HEK293T (cell line): ENCODE measurements at places on chromosomes 1 and 21.

DNA sequence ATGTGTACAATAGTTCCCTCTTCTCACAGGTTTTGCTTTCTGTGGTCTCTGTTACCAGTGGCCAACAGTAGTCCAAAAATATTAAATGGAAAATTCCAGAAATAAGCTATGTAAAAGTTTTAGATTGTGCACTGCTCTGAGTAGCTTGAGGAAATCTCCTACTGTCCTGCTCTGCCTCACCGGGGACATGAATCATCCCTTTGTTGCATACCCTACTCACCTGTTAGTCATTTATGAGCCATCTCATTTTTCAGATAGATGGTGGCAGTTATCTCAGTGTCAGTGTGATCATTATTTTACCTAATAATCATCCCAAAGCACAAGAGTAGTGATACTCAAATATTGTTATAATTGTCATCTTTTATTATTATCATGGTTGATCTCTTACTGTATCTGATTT, 688.1 kb downstream of the PLA2G4A start:
- DNase-seq: no peak

DNA sequence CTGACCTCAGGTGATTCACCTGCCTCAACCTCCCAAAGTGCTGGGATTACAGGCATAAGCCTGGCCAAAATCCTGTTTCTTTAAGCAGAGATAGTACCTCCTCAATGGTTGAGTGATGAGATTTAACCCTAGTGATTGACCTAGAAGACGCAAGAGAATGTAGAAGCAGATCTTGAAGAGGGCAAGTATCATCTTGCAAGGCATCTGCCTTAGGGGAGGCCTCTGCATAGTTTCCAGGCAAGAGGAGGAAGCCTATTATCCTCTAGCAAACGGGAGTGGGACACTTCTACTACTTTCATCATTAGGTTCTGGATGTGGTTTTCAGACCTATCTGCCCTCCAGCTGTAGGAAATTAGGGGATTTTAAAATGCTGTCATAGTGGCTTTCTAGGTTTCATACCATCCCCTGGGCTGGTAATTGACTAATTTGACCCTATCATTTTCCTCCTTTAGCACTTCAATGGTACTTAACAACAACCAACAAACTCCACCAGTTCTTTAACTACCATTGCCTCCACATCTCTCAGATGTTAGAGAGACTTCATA, 10.0 kb upstream of the TRIM62 start:
- DNase-seq: no peak

DNA sequence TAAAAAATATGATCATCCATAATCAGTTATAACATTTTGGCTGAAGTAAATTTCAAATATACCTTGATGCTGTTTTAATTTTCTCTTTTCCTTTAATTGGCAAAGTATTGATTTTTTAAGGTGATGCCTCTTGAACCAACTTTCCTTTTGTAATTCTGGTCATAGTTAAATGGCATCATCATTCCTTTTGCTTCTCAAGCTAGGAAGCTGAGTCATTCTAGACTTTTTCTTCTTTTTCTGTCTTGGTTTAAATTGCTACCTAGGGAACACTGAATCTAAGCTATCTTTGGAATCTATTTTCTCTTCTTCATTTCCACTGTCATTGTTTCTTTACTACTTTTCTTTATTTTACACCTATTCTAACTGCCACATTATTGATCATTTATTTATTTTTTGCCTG, 162.7 kb downstream of the HMCN1 start:
- no peak for DNase-seq

- peak; percentile 55 for DNase-seq
These were observed 3.0 kb upstream of the RGS2 start for GRCh38 chr1:192805832-192806323.

DNA sequence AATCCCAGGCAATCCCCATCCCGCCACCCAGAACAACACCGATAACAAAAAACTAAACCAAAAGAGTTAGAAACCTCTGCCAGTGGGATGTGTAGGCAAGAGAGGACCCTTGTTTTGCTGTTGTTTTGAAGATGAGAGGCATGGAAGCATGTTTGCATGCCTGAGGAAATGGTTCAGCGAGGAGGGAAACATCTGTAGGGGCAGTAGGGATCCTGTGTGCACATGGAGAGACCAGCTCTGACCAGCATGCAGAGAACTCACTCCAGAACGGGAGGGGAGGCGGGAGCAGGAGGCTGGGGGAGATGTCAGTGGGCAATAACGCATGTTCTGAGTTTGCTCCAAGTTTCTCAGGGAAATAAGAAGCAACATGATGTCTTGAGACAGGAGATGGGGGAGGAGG, 5.3 kb downstream of the CLDN14 start:
- no peak for DNase-seq

- DNase-seq: no peak
These were observed 90.8 kb upstream of the ACTL8 start for GRCh38 chr1:17664322-17664721.

- no peak for DNase-seq
These were observed 508.6 kb downstream of the PTPRU start for GRCh38 chr1:29744684-29745490.

- DNase-seq: no peak
These were observed 189.1 kb upstream of the RNPC3 start for GRCh38 chr1:103336408-103336807.

DNA sequence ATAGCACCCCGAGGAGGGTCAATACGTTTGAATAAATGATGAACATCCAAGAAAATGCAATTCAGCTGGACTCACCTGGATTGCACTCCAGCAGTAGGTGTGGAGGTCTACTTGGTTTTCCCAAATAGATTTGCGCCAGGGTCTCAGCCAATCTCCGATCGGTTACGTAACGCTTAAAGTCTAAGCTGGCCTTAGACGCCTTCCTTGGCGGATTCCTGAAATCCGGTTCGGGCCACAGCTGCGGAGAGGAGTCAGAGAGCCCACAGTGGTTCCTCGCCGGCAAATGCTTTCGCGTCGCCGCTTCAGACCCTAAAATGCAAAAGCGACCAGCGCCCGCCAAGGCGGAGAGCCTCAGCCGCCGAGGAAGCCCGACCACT, 322 bp downstream of the TFB2M start:
- DNase-seq: peak; percentile 13

GRCh38 chr1:204975568-204976235, 67.3 kb upstream of the CNTN2 start:
- peak; percentile 86 for DNase-seq

GRCh38 chr1:194223596-194223995, 1037.2 kb upstream of the B3GALT2 start:
- no peak for DNase-seq

DNA sequence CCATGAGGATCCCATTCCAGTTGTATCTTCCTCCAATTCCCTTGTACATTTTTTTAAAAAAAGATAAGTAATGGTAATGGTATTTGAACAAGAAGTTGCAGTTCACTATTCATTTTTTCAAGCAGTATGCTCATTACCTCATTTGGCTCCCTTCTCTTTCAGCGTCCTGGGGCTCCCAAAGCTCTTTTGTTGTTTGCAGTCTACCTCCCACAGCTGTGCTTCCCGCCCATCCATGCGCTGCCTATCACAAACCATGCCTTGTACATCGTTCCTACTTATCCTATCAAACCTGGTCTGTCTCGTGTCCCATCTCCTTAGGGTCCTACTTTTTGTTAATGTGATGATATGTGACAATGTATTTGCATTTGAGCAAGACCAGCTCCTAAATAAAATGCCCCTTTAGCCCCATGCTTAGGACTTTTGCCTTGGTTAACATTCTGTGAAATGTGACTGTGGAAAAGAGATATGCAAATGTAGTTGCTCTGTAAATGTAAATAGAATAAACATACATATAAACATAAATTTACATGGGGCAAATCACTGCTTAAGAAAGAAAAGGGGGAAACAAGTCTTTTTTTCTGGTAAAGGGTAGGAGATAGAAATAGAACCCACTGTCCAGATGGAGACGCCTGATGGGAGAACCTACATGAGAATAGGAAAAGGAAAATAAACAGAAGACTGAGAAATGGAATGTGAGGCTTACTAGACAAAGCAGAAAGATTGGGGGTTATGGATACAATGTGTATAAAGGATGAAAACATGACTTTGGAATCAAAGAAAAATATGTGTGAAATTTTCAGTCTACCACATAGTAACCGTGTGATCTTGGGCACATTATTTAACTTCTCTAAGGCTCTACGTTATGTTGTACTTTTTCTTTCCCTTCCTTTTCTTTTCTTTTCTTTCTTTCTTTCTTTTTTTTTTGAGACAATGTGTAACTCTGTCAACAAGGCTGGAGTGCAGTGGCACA, 59.8 kb upstream of the PLXNA2 start:
- DNase-seq: no peak

GRCh38 chr1:111484391-111485026, 10.7 kb downstream of the C1orf162 start:
- DNase-seq: no peak

- no peak for DNase-seq
These were observed 75.9 kb downstream of the VWA5B1 start for GRCh38 chr1:20366463-20367115.

GRCh38 chr21:43702785-43703034, 16.2 kb upstream of the PDXK start:
- no peak for DNase-seq

DNA sequence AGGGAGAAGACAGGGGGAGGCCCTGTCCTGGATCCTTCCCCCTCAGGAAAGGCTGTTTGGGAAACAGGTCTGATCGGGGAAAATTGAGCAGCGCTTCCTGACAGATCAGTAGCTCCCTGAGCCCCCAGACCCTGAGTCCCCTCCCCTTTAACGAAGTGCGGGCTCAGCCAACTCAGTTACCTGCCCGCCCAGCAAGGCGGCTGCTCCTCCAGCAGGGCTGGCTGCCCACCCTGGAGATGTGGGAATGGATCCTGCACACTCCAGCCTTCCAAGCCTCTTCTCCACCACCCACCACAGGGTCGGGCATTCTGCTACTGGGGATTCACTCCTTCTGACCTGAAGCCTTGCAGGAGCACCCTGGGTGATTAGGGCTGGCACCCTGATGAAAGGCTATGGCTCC, 27.6 kb upstream of the LAPTM5 start:
- DNase-seq: no peak

- no peak for DNase-seq
These were observed 39.1 kb downstream of the LRRC3 start for GRCh38 chr21:44494418-44494817.

GRCh38 chr1:179867493-179868330, 9.9 kb downstream of the TOR1AIP2 start:
- peak; percentile 61 for DNase-seq

GRCh38 chr1:36387141-36387949, 1.6 kb upstream of the STK40 start:
- DNase-seq: no peak

DNA sequence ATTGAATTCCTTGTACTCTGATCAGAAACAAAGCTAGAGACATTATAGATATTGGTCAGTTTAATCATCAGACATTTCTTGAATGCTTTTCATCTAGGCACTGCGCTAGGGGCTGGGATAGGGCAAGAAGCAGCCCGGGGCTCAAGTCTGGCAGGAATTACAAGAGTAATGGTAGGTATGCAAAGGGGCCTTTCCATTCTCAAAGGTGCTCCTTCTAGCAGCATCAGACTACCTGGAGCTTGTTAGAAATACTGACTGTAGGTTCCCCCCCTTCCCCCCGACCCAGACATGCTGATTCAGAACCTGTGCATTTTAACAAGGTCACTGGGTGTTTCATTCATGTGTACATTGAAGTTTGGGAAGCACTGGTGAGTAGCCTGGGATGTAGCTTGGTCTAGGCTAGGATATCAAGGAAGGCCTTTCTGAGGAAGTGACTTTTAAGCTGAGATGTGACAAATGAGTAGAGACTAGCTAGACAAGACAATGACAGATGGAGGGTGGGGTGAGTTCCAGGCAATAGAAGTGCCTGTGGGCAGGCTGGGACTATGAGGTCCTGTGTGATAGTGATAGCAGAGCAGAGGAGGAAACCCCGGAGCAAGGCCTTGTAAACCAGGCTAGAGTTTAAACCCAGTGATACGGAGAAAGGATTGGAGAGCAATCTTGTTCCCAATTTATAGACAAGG, 26.3 kb downstream of the NFASC start:
- no peak for DNase-seq

DNA sequence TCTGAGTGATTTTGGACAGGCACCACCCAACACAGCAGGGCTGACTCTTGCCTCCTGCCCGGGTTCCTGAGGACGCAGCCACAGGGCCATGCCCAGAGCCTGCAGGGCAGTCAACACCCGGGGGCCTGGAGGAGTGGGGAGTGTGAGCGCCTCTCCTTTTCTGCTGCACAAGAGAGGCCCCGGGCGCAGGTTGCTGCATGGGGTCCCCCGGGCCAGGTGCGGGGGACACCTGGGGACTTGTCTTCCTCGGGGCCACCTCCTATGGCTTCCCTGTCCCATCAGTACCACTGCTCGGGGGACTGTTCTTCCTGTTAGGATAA, 6.9 kb upstream of the TTC34 start:
- no peak for DNase-seq

DNA sequence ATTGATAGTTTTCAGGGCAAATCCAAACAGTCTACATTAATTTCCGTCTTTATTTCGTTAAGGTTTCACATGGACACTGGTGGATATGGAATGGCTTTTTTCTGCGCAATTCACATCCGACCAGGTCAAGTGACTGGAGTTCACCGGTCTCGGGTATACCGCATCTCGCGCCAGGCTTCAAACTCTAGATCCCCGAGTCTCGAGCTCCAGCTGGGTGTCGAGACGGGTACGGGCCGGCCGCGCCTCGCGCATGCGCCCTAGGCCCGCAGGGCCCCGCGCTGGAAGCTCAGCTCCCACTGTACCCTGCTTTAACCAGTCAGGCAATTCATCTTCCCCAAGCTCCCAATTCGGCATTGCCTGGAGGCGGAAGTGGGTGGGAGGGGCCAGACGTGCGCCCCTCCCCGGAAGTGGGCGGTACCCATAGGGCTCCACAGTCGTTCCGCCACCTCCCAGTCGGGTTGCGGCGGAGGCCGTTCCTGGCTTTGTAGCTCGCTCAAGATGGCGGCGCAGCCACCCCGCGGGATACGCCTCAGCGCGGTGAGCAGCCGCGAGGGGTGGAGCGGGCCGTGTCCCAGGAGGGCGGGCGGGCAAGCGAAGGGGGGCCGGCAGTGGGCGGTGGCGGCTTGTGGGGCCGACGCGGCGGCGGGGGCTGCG, at the start of gene MORC3:
TSS of gene MORC3 (plus strand) at position 431 of the 654 bp plus-strand sequence. CDS start at position 499, 68 bp downstream.
- DNase-seq: peak; percentile 99

GRCh38 chr1:60281360-60281932, 207.9 kb upstream of the C1orf87 start:
- peak; percentile 87 for DNase-seq

- no peak for DNase-seq
These were observed 18.2 kb downstream of the KIF1B start for GRCh38 chr1:10228528-10228927.

DNA sequence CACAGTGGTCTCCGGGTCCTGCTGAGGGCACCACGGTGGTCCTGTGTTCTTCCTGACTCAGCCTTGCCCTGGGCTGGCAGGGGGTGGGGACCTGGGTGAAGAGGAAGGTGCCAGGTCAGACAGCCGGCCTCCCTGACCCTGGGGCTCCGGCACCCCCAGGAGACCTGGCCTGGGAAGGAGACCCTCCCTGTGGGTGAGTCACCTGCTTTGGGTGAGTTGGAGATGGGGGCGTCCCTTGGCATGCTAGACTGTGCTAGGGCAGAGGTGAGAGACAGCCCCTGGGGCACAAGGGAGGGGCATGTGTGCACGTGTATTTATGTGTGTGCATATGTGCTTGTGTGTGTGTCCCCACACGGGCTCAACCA, 23.4 kb downstream of the SPSB1 start:
- no peak for DNase-seq
